ENCODE measurements at places on chromosomes 13 and 19.

DNA sequence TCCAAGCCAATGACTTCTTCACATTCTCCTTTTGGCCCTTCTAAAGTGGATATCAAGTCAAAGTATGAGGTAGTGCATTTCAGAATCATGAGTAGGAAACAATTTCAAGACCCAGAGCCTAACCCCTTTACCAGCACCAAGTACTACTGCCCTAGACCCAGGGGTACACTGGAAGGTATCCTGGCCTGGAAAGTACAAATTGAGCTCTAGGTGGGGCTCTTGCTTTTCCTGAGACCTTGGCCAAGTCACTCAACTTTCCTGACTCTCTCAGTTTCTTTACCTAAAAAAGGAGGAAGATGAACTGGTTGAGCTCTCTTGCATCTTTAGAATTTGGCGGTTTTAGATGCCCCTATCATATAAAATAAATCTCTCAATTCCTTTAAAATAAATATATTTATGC, 204.7 kb downstream of the FGF14 start:
- DNase-seq = no peak

DNA sequence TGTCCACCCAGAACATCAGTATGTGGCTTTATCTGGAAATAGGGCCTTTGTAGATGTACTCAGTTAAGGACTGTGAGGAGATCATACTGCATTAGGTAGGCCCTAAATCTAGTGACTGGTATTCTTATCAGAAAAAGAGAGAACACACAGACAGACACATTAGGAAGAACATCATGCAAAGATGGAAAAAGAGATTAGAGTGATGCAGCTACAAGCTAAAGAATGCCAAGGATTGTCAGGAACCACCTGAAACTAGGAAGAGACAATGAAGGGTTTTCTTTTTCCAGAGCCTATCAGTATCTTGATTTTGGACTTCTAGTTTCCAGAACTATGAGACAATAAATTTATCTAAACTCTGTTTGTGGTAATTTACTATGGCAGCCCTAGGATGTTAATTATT, 15.0 kb upstream of the DZIP1 start:
- DNase-seq = no peak

- no peak for DNase-seq
These were observed 1069.5 kb downstream of the DIAPH3 start for GRCh38 chr13:59094181-59094580.

- no peak for DNase-seq
These were observed 545.4 kb downstream of the SUCLA2 start for GRCh38 chr13:47455626-47456025.

DNA sequence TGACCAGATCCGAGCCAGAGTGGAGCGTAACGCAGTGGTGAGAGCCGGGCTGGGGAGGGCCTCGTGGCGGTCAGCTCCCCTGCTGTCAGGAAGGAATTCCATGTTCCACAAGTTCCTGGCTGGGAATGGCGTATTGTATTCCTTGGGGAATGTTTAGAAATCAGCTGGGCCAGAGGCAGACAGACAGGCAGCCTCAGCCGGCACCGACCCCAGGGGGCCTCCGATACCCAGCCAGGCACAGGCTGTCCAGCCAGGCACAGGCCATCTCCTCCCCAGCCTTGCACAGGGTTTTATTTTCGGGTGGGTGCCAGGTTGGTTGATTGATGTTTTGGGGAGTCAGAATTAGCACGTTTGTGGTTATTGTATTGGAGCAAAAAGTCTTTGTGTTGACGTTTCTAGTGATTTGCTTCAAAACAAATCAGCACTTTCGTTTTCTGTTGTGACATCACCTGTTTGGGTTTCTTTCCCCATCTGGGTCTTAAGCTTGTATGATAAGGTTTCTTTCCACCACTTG, 126.6 kb upstream of the MCF2L start:
- DNase-seq = no peak

- DNase-seq = no peak
These were observed 24.2 kb downstream of the SIAH3 start for GRCh38 chr13:45827318-45827717.

DNA sequence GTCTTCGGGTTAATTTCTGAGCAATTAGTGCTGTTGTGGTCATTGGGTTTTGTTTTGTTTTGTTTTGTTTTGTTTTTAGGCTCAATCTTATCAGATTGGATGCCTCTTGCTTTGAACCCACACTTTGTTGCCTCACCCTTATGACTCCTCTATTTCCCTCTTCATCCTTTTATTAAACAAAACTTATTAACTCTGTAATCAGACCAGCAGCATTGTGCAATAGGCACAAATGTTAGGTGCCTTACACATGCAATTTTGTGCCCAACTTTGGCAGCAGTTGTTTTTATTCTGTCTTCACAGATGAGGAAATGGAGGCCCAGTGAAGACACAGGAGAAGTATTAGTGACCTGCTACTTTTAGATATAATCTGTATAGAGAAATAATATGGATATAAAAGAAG, 377.7 kb downstream of the KCNRG start:
- DNase-seq = no peak

GRCh38 chr19:17671906-17672305, 16.2 kb downstream of the UNC13A start:
- DNase-seq = no peak

DNA sequence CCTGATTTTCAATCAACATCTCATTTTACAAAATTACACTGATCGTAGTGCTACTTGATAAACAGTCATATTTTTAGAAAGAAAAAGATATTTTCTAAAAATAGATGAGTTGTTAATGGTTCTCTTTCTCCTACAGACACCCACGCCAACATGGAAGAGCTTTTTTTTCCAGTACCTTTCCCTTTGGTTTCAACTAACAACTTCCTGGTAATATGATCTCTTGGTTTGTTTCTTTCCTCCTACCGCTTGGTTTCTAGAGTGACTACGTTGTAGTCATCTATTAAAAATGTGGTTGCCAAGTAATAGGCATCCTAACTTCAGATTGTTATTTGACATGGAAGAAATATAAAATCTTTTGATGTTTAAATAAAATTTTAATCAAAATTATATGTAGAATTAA, 189.0 kb downstream of the LACC1 start:
- DNase-seq = no peak

DNA sequence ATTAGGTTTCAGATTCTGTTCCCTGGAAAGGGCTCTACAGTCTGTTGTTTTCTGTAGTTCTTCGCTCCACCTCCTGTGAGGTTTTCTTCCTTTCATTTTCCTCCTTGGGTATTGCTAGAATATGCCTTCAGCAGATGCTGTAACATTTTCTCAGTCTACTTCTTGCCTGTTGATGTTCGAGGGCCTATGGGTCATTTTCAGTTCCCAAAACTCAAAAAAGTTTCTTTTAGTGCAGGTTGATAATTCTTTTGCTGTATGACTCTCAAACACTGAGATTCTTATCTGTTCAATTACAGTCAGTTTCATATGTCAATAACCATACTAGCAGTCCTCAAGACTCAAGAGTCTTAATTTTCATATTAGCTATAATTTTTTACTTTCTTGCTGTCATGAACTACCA, 268.3 kb downstream of the RFC3 start:
- DNase-seq = no peak

GRCh38 chr19:33428627-33429125, 55.2 kb downstream of the CEBPG start:
- DNase-seq = no peak

DNA sequence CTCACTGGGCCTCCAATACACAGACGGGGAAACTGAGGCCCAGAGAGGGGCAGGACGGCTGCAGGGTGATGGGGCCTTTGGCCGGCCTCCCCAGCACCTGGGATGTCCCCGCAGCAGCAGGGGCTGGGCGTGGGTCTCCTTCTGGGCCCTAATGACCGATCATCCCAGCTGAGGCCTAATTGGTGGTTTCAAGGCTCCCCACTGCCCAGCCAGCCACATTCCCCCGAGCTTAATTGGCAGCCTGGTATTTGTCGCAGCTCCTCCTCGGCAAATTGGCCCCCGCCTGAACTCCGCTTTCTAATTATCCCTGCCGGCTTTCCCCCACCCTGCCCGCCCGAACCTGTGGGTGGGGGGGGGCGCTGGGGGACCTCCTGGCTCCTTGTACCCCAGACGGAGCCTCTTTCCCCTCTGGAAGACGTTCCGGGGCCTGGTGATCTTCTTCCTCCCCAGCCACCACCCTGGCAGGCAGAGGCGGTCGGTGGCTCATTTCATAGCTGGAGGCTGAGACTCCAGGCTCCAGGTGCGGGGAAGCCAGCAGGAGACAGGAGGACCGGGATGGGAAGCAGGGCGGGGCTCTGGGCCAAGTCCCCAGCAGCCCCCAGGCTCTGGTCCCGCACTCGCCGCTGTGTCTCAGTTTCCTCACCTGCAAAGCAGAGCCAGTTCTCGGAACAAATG, 27.2 kb upstream of the WDR18 start:
- no peak for DNase-seq

GRCh38 chr19:33667141-33667650, 45.4 kb downstream of the CHST8 start:
- DNase-seq = no peak

DNA sequence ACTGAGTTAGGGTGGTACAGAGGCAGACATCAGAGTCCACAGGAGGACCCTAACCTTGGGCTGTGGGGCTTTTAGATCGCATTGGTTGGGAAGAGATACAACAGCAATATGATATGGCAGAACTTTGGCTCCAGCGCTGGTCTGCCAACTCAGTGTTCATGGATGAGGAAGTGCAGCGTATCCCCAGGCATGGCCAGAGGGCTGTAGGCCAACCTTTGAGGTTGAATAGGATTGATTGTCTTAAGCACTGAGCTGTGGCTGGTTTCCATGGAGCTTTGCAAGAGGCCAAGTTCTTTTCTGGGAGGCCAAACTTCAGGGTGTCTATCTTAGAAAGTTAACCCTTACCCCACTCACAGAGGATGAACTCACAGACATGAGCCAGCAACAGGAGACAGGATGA, 144.1 kb upstream of the TMTC4 start:
- peak; percentile 45 for DNase-seq

- no peak for DNase-seq
These were observed 59.9 kb upstream of the USE1 start for GRCh38 chr19:17155251-17155650.

DNA sequence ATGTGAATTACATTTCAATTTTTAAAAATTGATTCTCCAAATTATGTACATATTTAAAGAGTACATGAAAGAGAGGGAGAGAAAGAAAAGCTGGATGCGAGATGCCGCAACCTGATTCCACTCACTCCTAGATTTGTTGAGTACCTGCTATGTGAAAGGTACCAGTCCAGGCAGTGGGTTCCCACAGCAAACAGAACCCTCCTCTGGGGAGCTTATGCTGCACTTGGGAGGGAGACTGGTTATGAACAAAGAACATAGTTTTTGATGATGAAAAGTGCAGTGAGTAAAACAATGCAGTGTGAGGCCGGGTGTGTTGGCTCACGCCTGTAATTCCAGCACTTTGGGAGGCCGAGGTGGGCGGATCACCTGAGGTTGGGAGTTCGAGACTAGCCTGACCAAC, 43.4 kb downstream of the ACTN4 start:
- no peak for DNase-seq

GRCh38 chr19:40221858-40222619, 3.9 kb upstream of the TTC9B start:
- DNase-seq = peak; percentile 86
